NCI-H1092 treated with DMSO at 0.1 percent for 48 hours (cell line): ENCODE measurements at places on chromosomes 7 and 10.

GRCh38 chr7:101635484-101635883 lies 6.4 kb upstream of the MYL10 start:
- no peak for DNase-seq

GRCh38 chr10:3108033-3108432 lies 40.7 kb downstream of the PFKP start:
- no peak for DNase-seq

GRCh38 chr10:72252972-72253371 lies 20.8 kb upstream of the DDIT4 start:
- no peak for DNase-seq

- DNase-seq = no peak
These were observed 377.6 kb downstream of the MDFIC start for GRCh38 chr7:115299397-115300037.

- peak; percentile 84 for DNase-seq
These were observed 173.9 kb upstream of the SLC25A13 start for GRCh38 chr7:96495751-96496216.

DNA sequence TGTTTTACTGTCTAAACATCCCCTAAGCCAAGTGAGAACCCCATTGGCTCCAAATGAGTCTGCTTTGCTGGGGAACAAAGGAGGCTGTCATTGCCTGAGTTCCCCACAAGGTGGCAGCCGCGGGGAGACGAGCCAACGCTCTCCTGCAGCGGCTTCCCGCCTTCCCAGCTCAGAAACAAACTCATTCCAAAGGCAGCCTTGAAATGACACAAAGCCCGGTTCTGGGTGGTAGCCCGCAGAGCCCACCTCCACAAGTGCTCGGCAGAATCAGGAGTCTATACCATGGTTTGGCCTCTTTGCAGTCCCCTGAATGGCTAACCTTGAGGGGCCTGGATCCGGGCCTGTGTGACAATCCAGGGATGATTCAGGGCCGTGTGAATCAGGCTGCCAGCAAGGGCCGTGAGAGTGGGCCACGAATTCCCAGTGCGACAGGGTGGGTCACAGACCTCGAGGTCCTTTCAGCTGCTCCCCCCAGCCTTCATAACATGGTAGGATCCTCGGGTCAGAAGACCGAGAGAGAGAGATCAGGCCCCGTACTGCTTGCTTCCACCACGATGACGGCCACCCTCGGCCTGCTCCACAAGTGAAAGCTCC lies 79.7 kb downstream of the DLG5 start:
- DNase-seq = peak; percentile 50

DNA sequence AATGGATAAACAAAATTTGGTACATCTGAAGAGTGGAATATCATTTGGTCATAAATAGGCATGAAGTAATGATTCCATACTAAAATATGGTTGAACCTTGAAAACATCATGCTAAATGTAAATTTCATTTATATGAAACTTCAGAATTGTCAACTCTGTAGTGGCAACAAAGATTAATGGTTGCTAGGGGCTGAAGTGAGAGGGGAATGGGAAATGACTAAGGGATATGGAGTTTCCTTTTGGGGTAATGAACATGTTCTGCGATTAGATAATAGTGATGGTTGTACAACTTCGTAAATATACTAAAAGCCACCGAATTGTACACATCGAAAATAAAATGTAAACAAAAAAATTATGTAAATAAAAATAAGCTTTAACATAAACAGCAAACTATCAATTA lies 384.1 kb upstream of the STEAP1 start:
- no peak for DNase-seq

DNA sequence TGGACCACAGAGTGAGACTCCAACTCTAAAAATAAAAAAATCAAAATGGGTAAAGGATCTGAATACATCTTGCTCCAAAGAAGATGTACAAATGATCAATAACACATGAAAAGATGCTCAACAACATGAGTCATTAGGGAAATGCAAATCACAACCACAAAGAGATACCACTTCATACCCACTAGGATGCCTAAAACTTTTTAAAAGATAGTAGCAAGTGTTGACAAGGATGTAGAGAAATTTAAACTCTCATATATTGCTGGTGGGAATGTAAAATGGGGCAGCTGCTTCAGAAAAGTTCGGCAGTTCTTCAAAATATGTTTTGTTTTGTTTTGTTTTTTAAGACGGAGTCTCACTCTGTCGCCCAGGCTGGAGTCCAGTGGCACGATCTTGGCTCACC lies 45.7 kb upstream of the GTF2IRD1 start:
- DNase-seq = no peak

DNA sequence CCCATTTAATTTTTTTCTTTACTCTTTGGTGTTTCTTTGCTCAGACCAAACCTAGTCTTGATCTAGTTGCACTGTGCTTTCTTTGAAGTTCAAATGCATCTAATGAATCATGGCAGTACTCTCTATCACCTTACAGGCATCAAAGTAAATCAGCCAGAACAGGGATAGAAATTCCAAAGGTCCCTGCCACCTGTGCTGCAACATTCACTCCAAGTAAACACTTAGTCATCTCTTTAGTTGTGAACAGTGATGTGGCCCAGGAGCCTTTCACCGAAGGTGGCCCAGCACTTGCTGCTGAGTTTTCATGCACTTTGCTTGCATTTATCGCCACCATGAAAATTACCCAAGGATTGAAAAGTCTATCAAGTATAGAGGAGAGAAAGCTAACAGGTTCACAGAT lies 314.1 kb upstream of the ETV1 start:
- DNase-seq = no peak

- no peak for DNase-seq
These were observed 414.6 kb upstream of the NPVF start for GRCh38 chr7:25642849-25643248.
